ENCODE measurements at places on chromosomes 5 and 9.

DNA sequence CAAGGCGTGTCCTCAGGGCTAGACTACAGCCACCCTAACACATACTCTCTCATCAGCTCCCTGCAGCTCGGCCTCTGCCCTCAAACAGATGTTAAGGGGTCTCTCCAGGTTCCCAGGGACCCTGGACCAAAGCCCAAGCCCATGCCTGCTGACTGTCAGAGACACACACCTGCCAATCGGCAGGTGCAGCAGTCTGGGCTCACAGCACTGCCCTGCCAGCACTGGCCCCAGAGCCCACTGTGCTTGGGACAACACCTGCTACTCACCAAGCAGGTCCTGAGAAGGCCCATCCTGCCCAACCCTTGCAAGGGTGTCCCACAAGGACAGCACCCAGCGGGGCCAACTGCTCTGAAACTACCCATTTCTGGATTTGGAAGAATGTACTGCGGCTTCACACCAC lies 20.2 kb upstream of the ZDHHC11 start:
- DNase-seq, result no peak

DNA sequence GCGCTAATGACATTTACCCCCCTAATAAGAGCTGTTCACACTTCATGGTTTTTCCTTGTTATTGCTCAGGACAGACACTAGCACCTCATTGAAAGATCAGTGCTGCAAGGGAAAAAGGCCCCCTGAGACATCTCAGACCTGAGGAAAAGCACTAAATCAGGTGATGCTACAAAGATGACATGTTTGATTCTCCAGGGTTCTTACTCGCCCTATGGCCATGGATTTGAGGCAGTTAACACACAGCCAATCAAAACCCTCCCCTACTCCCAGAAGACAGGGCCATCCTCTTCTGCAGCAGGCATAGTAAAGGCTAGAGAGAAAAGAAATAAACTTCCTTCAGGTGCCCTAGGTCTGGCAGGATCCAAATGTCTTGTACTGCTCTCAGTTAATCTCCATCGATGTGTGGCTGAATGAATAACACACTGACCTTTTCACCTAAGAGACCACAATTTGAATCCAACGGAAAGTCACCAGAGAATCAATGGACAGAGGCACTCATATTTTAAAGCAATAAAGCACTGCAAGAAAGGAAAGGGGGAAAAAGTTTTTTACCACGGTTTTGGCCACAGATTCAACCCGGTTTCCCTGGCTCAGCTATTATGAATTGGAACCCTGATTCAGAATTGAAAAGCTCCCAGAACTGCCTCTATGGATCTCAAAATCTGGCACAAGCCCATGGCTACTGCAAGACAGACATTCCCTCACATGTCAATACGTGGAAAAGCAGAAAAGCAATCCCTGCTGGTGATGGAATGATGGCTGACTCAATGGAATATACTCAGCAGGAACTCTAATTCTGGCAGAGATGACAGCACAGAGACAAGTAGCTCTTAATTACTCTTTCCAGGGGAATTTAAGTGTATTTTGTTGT lies 329.5 kb downstream of the BNC2 start:
- DNase-seq, result no peak

- no peak for DNase-seq
Observed at GRCh38 chr9:123482295-123482968, 126.4 kb downstream of the CRB2 start.

DNA sequence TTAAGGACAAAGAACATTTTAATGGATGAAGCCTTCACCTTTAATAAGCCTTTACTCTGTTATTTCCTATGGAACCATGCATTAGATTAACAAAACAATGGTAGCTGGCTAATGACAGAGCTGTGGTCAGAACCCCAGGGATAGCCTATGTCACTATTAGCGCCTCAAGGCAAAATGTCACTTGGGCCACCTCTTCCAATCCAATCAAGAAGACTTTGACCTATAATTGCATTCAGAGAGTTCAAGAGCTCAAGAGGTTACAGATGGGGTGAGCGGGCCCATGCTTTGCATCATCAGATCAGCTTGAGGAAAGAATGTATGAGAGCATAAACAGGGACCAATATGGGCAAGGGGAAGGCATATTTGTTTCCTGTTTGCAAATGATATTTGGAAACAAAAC lies 425.1 kb downstream of the ARHGEF28 start:
- no peak for DNase-seq

DNA sequence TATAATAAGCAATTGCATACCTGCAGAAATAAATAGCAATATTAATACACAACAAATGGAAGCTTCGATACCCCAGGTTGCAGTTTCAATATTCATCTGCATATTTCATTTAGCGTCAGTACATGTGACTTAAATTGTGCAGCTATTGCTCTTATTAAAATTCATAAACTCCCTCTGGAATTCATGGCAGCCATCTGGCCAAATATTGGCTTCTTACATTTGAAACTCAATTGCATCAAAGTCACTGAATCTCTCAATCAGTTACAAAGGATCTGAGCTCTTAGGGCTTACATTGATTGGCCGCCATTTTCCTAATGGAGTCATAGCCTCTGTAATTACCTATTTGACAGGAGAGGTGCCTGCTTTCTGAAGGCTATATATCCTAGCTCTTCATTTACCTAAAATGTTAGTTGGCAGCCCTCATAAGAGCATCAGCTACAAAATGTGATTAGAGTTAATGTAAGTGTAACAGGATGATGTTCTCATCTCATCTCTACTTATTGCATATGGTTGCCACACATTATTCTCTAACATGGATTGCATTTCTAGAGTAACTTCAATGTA lies 453.5 kb downstream of the CAAP1 start:
- no peak for DNase-seq

DNA sequence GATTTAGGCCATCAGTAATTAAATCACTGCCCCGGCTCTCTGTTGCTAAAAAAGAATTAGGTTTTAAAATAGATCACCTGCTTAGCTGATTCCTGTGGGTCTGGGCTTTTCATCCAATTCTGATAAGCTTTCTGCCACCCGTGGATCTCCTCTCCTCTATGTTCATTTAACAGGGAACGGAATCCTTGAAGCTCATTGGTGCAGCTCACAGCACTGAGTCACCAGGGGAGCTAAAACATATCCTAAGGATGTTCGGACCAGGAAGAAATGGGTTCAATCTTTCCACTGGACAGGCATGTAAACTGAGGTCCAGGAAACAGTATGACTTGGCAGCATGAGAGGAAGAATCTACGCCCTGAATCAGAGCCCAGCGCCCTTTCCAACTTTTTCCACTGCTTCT lies 267.1 kb upstream of the GRIA1 start:
- DNase-seq, result no peak

GRCh38 chr5:72681781-72682180 lies 134.7 kb upstream of the TNPO1 start:
- no peak for DNase-seq

DNA sequence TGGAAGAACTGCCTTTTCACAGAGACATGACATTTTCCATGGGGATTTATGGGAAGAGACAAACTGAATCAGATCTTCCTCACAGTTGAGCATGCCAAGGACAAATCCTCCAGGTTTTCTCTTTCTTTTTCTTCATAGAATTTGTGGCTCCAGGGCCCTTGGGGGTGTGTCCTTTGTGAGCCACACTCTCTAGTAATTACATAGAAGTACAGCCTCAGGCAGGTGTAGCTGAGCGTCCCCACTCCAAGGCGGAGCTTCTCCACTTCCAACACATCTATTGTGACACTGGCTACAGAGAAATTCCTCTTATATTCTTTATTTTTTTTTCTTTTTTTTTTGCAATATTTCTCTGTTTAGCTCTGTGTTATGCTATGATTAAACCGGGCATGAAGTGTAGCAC lies 420.5 kb upstream of the CD180 start:
- no peak for DNase-seq

GRCh38 chr5:94744906-94745305 lies 126.4 kb downstream of the SLF1 start:
- no peak for DNase-seq

GRCh38 chr9:6842584-6842947 lies 84.8 kb downstream of the KDM4C start:
- DNase-seq, result no peak

DNA sequence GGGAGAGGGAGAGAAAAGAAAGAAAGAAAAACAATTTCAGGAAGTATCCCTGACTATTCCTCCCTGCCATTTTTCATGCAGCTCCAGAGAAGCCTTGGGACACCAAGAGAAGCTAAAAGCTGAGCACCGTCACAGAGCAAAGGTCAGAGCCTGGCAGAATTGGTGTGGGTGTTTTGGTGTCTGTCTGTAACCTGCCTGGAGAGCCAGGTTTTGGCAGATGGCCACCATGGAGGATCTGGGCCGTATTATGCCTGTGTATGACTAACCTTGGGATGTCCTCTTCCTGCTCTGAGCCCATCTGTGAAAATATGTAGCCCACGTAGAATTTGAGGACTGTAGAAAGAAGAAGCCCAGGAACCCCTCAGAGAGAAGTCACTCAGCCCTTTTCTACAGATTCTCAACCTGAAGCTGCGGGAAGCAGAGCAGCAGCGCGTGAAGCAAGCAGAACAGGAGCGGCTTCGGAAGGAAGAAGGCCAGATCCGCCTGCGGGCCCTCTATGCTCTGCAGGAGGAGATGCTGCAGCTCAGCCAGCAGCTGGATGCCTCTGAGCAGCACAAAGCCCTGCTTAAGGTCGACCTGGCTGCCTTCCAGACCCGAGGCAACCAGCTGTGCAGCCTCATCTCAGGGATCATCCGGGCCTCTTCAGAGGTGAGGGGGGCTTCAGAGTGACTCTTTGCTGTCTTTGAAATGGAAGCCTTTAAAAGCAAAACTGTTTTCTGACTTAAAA lies 18.8 kb downstream of the GLE1 start:
- DNase-seq, result peak; percentile 85

GRCh38 chr5:66904189-66904588 lies 292.4 kb downstream of the CD180 start:
- no peak for DNase-seq

DNA sequence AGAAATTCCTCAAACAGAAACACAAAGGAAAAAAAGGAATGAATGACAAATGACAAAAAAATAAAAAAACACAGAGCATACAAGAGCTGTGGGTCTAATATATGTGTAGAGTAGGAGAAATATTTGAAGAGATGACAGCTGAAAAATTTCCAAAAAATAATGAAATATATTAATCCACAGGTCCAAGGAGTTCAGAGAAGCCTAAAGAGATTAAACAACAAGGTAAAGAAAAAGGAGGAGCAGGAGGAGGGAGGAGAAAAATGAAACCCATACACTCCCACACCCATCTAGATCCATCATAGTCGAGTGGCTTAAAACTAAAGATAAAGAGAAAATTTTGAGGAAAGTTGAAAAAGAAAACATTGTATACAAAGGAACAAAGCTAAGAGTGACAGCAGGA lies 182.4 kb upstream of the MAP3K1 start:
- no peak for DNase-seq

- DNase-seq, result no peak
Observed at GRCh38 chr5:135240781-135241360, 158.2 kb downstream of the MACROH2A1 start.

DNA sequence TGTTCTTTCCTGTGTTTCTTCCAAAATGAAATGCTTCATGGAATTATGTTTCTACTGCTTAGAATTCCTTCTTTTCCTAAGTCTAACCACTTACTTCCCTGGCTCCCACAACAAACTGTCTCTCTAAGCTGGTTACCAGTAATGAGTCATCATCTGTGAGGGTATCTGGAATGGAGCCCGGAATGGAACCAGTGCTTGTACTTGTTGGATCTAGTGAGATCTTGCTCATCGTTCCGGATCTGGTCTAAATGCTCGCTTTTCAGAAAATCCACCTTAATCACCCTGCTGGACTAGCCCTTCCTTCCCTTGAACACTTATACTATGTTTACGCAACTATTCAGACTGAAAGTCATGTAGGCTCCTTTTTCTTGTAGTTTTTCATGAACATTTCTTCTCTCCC lies 184.8 kb downstream of the PBX3 start:
- no peak for DNase-seq

DNA sequence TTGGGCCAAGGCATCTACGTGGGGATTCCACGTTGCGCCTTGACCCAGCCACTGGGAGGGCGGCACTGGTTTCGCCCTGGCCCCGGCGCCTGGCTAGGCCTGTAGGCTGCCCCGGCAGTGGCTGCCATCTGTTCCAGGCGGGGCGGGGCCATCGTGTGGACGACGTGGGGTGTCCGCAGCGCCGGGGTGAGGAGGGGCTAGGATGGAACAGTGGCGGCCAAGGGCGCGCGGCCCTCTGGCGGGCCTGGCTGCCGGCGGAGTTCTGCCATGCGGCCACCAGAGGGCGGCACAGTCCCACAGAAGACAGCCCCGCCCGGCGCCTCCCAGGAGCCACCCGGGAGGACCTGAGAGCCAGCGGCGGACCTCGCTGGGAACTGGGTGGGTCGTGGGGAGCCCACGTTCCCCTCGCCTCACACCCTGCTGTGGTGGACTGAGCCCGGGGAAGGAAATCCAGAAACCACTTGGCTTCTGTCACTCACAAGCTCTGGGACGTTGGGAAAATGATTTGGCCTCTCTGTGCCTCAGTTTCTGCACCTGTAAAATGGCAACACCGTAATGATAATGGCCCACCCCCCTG lies 22.6 kb upstream of the RAPGEF1 start:
- DNase-seq, result no peak

GRCh38 chr5:175479125-175479881 lies 943 bp downstream of the SFXN1 start:
- DNase-seq, result no peak

GRCh38 chr5:64147849-64148441 lies 17.7 kb upstream of the RNF180 start:
- DNase-seq, result peak; percentile 3

GRCh38 chr5:5700549-5700948 lies 278.1 kb downstream of the ICE1 start:
- no peak for DNase-seq

GRCh38 chr5:78638973-78639669 lies 9.5 kb downstream of the LHFPL2 start:
- no peak for DNase-seq

DNA sequence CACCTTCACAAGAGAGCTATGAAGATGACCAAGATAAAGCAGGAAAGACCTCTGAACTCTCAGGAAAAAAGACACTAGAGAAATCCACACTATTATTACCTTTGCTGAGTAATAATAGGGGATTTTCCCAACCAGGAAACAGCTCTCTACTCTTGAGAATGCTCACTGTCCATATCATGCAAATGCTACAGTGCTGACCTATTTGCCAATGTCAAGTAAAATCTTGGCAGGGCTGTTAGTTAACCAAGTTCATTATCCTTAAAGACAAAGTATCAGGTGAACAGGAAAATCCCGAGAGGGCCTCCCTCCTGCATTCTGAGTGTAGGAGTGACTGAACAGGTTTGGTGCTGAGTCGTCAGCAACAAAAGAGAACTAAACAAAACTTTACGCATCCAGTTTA lies 306.6 kb downstream of the ACTL7B start:
- DNase-seq, result no peak
